Tibial nerve (tissue), 4 donors: ENCODE measurements at places on chromosomes 6 and 20. TPM values are rescaled to one million over a fixed set of nuclear protein-coding genes. Genes with fewer than 3 reads are reported as not detected.
A peak's percentile ranks its signal among the peaks of the same experiment; 100 is the strongest.

Gene ABRACL
- 2.2 TPM for total RNA-seq

Gene ARG1
- not detected for total RNA-seq

Gene DNMT3B
- 1.5 TPM for total RNA-seq

Gene HLA-DQB1
- 12.0 TPM for total RNA-seq

Gene HLA-DRA
- total RNA-seq: 223 TPM

Gene TRIM38
- 10.0 TPM for total RNA-seq

GRCh38 chr6:1719922-1720321 lies 110.2 kb downstream of the FOXC1 start:
- no peaks in the 10 kb centered on the region for H3K27me3 ChIP-seq
- H3K4me3 ChIP-seq: no peak overlapping the region
- no peak for DNase-seq
- H3K27ac ChIP-seq: no peak overlapping the region
- H3K36me3 ChIP-seq: no peaks in the 10 kb centered on the region

DNA sequence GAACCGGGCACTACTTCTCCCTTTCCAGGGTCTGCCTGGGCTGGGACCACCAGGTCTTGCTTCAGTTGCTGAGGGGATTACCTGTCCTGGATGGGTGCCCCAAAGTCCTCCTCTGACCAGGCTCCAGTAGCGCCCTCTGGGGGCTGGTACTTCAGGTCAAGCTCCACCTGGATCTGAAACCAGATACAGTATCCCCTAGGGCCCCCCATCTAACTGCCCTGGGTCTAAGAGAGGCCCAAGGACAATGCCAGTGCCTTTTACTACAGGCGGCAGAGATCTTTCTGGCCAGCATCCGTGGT lies 11.2 kb upstream of the SPAG4 start:
- no peak overlapping the region for H3K27ac ChIP-seq
- H3K27me3 ChIP-seq: no peaks in the 10 kb centered on the region
- H3K36me3 ChIP-seq: no peaks in the 10 kb centered on the region
- peaks cover 16% of the 10 kb centered on the region for H3K4me1 ChIP-seq

DNA sequence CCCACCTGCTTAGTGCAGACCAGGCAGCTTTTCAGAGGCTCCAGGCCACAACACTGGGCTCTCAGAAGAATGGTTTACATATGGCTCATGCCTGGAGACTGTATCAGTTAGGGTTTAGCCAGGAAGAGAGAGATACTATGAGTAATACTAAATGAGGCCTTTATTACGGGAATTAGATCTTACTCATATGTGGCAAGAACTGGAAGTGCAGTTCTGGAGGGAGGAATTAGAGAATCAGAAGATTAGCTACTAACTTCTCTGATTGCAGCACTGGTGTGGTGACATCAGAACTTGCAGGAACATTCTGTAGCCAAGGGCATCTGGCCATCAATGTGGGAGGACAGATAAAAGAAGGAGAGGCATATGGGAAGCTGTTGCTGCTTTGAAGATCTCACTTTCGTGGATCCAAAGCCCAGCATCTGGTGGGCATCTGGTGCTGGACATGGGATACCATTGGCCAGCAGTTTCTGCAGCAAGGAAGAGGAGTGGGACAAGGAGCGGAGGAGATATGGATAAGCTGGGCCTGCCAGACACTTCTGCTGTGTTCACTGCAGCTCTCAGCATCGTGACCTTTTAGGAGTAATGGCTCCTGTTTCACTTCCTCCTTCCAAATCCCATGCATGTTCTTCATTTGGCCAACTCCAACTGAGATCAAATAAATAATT lies 248.5 kb downstream of the BTBD3 start:
- H3K36me3 ChIP-seq: no peaks in the 10 kb centered on the region
- no peaks in the 10 kb centered on the region for H3K27me3 ChIP-seq
- no peak overlapping the region for H3K27ac ChIP-seq
- DNase-seq: no peak
- no peak overlapping the region for H3K4me3 ChIP-seq

DNA sequence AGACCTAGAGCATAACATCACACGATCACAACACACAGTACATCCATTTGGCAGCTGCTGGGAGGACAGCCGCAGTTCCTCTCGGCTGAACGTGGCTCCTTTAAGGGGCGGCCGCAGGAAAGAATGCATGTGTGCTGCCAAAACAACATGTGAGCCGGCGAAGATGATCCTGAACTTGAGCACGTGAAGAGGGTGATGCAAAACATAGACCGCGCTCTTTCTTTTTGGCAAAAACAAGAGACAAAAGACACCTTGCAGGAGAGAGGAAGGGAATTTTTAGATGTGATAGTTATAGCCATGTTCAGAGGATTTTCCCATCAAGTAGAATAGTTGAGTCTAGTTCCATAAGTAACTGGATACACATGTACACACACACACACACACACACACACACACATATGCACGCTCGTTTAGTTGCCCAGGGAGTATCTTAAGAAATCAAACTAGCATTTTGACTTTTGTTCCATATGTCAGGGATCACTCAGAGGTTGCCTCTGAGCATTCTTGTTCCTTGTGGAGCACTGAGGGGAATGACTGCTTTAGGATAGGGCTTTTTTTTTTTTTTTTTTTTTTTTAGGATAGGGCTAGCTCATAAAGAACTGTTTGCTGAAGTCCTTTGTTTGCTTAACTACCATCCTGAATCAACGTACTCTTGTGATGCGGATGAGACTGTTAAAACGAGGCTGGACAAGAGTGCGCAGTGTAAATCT lies 21.7 kb upstream of the RANBP9 start:
- H3K27ac ChIP-seq: no peak overlapping the region
- H3K4me3 ChIP-seq: peak overlapping the region; percentile 12
- DNase-seq: peak; percentile 76
- no peaks in the 10 kb centered on the region for H3K36me3 ChIP-seq
- H3K27me3 ChIP-seq: no peaks in the 10 kb centered on the region

- H3K27me3 ChIP-seq: no peaks in the 10 kb centered on the region
- no peaks in the 10 kb centered on the region for H3K36me3 ChIP-seq
- no peak overlapping the region for H3K4me3 ChIP-seq
- no peak overlapping the region for H3K27ac ChIP-seq
- H3K4me1 ChIP-seq: no peaks in the 10 kb centered on the region
Observed at GRCh38 chr20:22368235-22368634, 216.1 kb downstream of the FOXA2 start.

GRCh38 chr6:116136933-116137340 lies 11.0 kb upstream of the COL10A1 start:
- H3K4me3 ChIP-seq: no peak overlapping the region
- H3K36me3 ChIP-seq: no peaks in the 10 kb centered on the region
- no peaks in the 10 kb centered on the region for H3K27me3 ChIP-seq
- H3K27ac ChIP-seq: no peak overlapping the region
- DNase-seq: no peak

DNA sequence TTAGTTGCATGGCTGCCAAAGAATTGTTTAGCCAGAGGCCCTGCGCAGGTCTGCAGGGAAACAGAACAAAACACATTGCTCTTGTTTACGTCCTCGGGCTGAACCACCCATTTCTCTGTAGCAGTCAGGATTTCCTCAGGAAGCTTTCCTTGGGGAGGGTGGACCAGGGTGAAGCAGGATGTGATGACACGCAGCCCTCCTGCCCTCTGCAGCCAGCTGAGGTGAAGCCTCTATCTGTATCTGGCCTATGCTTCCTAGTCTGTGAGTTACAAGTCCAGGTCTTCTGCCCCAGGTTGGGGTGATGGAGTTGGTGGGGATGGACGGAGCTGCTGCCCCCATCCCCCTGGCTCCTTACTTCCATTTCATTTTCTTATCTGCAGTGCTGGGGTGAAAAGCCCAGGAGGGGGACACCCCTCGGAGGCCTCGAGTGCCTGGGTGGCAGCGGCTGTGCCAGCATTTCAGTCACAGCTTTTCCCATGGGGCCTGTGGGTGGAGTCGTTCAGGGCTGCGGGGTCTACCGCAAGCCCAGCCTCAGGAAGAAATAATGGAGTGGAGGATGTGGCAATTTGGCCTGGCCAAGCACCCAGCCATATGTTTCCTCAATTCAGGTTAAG lies 24.9 kb downstream of the SASH1 start:
- no peaks in the 10 kb centered on the region for H3K27me3 ChIP-seq
- peak overlapping the region; percentile 51 for H3K27ac ChIP-seq
- DNase-seq: peak; percentile 65
- no peak overlapping the region for H3K4me3 ChIP-seq

DNA sequence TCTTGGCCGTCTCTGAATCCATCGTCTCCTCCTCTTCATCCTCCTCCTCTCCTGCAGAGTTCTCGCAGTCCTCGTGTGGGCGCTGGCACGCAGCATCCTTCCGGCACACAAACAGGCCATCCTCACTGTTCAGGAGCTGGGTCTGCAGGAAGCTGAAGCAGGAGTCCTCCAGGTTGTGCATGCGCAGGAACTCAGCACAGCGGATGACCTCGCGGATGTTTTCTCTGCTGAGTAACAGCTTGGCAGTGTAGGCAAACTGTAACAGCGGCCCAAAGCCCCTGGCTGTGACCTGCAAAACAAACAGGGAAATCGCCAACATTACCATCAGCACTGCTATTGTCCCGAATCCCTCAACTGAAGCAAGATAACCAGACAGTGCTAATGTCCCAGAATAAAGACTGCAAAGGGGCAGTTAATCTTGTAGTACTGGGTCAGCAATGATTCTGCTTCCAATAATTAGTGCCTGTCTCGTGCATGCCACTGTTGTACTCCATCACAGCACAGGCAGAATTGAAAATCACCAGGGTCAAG lies 57.4 kb downstream of the GJA10 start:
- H3K27ac ChIP-seq: no peak overlapping the region
- no peaks in the 10 kb centered on the region for H3K36me3 ChIP-seq
- no peaks in the 10 kb centered on the region for H3K4me1 ChIP-seq
- H3K4me3 ChIP-seq: no peak overlapping the region

DNA sequence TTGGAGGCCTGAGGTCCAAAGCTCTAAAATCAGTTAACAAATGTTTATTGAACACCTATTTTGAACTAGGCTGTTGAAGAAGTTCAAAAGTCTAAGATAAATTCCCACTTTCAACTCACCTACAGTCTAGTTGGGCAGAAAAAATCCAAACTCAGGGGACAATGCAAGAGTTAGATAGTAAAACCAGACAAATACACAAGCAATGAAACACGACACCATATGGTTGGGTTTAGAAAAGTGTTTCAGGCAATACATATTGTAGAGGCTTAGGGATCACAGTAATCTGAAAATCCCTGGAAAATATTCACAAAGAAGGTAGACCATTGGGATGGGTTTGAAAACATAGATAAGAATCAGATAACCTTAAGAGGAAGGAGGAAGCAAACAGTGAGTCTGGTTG lies 1.3 kb upstream of the CARMIL1 start:
- H3K4me1 ChIP-seq: peaks cover 11% of the 10 kb centered on the region
- DNase-seq: no peak
- H3K27me3 ChIP-seq: no peaks in the 10 kb centered on the region
- H3K36me3 ChIP-seq: no peaks in the 10 kb centered on the region
- H3K27ac ChIP-seq: peak overlapping the region; percentile 88

DNA sequence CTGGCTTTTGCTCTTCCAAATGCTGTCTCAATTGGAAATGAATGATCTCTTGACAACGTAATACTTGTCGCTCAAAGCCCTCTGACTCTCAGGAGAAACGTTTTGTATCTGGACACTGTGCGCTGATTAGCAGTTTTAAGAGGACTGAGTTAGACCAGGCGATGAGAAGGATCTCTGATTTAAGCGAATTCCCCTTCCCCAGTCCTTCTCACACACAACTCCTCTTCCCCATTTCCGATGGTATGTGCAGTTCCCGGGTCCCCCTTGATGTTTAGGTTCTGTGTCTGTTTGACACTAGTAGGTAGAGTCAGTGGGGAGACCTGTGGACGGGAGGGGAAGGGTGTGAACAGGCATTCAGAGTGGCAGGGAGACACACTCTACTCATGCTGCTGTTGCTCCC lies 2.5 kb downstream of the ZDHHC14 start:
- no peak for DNase-seq
- no peaks in the 10 kb centered on the region for H3K27me3 ChIP-seq
- H3K27ac ChIP-seq: no peak overlapping the region
- H3K4me3 ChIP-seq: no peak overlapping the region
- H3K4me1 ChIP-seq: peaks cover 12% of the 10 kb centered on the region

- H3K36me3 ChIP-seq: no peaks in the 10 kb centered on the region
- no peak overlapping the region for H3K27ac ChIP-seq
- H3K4me1 ChIP-seq: peaks cover 32% of the 10 kb centered on the region
- no peak for DNase-seq
- no peak overlapping the region for H3K4me3 ChIP-seq
Observed at GRCh38 chr20:4087923-4088322, 72.6 kb upstream of the RNF24 start.

- no peaks in the 10 kb centered on the region for H3K27me3 ChIP-seq
- no peak overlapping the region for H3K27ac ChIP-seq
- H3K4me1 ChIP-seq: no peaks in the 10 kb centered on the region
- no peak overlapping the region for H3K4me3 ChIP-seq
- no peaks in the 10 kb centered on the region for H3K36me3 ChIP-seq
Observed at GRCh38 chr20:16321291-16321690, 252.0 kb downstream of the KIF16B start.

GRCh38 chr20:19928328-19929011 lies 88.7 kb upstream of the NAA20 start:
- no peak overlapping the region for H3K27ac ChIP-seq
- no peak overlapping the region for H3K4me3 ChIP-seq
- H3K36me3 ChIP-seq: no peaks in the 10 kb centered on the region
- DNase-seq: no peak
- no peaks in the 10 kb centered on the region for H3K4me1 ChIP-seq

DNA sequence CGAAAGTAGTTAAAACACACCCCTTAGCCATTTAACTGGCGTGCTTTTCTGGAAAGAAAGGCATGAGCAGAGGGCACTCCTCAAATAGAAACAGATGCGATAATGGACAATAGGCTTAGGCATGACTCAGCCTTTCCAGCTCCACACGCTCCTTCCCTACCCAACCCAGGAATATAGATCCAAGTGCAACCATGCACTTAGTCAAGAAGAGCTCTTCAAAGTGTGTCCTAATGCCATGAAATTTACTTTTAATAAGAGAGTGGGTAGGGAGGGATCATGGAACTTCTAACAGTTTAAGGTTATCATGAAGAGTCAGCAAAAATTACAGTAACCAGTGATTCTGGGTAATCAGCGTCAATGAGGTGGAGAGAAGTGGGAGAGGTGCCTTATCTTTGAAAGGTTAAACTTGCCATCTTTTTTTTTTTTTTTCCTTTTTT lies 2.4 kb upstream of the EFHC1 start:
- no peak overlapping the region for H3K27ac ChIP-seq
- DNase-seq: no peak
- no peaks in the 10 kb centered on the region for H3K36me3 ChIP-seq
- no peaks in the 10 kb centered on the region for H3K27me3 ChIP-seq
- no peak overlapping the region for H3K4me3 ChIP-seq
- H3K4me1 ChIP-seq: no peaks in the 10 kb centered on the region
